Thyroid gland (tissue), 4 donors: ENCODE measurements at places on chromosomes 6 and 20. TPM values are rescaled to one million over a fixed set of nuclear protein-coding genes. Genes with fewer than 3 reads are reported as not detected.

The SRSF12 gene
- 2.4 TPM for total RNA-seq

DNA sequence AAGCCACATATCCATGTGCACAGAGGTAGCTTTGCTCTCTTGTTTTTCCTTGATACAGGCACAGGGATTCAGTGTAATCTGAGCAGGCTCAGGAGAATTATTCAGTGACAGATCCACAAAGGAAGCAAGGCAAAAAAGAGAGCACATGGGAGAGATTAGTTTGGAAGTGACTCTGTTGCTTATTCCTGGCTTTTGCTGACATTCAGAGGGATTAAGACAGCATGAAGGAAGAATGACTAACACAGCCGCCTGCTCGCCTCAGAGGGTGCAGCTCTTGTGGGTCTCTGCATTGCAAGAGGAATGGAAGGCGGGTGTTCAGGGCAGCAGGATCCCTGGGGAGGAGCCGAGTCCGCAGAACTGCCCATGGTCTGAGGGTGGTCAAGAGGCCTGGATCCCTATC is 203.4 kb upstream of the KCNQ5 start:
- DNase-seq, result no peak

DNA sequence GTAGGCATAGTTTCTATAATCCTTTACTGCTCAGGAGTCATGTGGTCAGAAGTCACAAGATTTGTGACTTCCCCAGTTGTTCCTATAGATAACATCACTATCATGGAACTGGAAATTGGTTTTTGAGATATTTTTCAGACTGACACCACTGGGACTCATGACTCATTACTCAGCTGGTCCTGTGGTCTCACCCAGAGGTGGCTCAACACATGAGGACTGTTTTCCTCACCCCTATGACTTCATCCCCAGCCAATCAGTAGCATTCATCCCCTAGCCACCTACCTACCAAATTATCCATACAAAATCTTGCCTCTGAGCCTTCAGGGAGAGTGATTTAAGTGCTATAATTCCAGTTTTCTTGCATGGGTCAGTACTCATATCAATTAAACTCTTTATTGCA is 1217.7 kb downstream of the EPHA7 start:
- DNase-seq, result no peak

DNA sequence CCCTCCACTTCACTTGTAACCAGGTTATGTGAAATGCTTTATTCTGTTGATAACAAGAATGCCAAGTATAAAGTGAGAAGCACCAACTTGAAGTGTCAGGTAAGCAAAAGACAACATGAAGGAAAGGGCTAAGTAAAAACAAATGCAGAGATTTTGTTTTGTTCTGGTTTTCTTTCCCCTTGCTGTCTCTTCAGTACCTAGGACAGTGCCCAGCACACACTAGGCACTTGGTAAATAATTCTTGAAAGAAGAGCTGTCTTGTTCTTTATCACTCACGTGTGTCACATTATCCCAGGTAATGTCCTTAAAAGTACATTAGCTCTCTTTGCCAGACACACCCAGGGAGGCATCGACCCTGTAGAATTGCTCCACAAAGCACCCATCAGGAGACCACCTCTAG is 350.0 kb upstream of the IRAK1BP1 start:
- no peak for DNase-seq

DNA sequence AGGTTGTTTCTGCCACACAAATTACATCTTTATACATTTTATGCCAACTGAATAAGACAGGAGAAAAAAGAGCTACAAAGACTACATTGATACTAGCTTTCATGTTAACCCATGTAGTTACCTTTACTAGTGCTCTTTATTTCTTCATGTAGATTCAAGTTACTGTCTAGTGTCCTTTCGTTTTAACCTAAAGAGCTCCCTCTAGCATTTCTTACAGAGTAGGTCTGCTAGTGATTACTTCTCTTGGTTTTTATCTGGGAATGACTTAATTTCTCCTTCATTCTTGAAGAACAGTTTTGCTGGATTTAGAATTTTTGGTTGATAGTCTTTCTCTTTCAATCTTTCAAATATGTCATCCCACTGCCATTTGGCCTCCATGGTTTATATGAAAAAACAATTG is 21.2 kb upstream of the NOP56 start:
- DNase-seq, result no peak

The RIPOR3 gene
- 9.3 TPM for total RNA-seq

DNA sequence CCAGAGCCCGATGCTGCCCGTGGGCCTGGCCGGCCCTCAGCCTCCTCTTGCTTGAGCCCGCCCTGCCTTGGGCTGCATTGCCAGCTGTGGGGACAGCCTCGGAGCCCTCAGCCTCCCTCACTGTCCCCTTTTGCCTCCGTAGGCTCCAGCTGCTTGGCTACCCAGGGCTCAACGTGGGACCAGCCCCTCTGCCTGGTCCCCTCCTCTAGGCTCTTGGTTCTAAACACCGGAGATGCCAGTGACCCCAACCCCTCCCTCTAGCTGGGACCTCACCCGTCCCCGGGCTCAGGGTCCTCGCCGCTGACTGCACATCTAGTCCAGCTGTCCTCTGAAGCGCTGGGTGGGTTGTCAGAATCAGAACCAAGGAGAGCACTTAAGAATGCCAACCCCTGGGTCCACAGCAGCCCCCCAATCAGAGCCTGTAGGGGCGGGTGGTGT is 345.2 kb downstream of the ZFAND3 start:
- no peak for DNase-seq

DNA sequence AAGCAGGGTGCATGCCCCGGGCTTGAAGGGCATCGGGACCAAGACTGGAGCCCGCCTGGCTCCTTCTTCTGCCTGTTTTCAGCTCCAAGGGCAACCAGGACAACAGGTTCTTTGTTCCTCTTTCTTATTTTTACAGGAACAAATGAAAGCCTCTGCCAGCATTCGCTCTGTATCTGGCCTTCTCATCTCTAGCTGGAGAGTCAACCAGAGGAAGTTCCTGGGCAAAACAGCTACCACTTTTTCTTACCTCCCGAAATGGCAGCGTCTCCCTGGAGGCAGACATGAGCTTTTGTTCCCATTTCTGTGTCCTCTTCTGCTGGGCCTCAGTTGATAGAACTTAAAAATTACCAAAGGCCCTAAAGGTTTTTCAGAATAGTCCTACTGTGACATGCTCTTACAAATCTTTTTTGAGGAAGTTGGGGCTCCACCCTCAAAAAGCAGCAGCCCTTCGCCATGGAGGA is 74.1 kb upstream of the NAA20 start:
- peak; percentile 55 for DNase-seq

- no peak for DNase-seq
Observed at GRCh38 chr6:35698858-35699257, 10.1 kb upstream of the FKBP5 start.

DNA sequence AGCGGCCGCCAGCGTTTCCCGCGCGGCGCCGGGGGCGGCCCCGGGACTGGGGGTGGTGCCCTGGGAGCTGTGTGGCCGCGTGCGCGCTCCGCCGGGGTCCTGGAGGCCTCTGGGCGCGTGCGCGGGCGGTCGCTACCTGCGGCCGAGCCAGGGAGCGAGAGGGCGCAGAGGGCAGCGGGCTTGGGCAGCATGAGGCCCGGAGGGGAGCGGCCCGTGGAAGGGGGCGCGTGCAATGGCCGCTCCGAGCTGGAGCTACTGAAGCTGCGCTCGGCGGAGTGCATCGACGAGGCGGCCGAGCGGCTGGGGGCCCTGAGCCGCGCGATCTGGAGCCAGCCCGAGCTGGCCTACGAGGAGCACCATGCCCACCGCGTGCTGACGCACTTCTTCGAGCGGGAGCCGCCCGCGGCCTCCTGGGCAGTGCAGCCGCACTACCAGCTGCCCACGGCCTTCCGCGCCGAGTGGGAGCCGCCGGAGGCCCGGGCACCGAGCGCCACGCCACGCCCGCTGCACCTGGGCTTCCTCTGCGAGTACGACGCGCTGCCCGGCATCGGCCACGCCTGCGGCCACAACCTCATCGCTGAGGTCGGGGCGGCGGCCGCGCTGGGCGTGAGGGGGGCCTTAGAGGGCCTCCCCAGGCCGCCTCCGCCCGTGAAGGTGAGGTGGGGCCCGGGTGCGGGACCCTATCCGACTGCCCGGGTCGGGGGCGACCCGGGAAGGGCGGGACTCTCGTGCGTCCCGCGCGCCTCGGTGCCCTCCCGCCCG is at the start of gene PM20D2:
TSS of gene PM20D2 (plus strand) at position 100 of the 762 bp plus-strand sequence. CDS start at position 190, 90 bp downstream.
- peak; percentile 78 for DNase-seq

DNA sequence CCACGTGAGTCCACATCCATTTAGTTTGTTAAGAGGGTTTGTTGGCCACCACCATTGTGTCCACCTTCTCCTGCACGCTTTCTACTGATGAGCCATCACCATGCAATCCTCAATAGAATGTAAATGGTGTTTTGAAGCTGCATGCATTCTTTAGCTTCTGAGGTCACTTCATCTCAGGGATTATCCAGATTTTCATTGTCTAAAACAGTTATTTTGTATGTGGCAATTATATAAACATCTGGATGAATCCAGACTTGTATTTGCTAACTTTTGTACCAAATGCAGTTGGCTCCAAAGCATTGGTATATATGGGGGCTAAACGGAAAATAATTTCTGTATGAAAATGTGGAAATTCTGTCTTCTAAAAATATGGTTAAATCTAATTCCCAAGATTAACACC is 231.2 kb upstream of the ARID1B start:
- no peak for DNase-seq

DNA sequence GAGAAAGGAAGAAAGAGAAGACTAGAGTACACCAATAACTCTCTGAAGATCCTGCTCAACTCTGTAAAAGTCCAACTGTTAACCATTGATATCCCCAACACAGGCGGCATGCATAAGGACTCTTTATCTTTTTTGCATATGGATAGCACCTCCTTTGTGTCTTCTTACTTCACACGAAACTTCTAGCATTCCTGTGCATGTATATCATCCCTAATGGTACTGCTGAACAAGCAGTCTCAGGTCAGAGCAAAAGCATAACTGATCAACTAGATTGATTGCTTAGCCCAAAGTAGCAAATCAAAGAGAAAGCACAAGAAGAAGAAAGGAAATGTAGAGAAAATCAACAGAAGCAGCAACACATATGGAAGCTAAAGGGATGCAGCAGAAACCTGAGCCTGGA is 234.4 kb downstream of the SYNE1 start:
- no peak for DNase-seq

The ZNF391 gene
- total RNA-seq, result 6.9 TPM

GRCh38 chr6:119348748-119349360 is 707 bp downstream of the MAN1A1 start:
- DNase-seq, result no peak

DNA sequence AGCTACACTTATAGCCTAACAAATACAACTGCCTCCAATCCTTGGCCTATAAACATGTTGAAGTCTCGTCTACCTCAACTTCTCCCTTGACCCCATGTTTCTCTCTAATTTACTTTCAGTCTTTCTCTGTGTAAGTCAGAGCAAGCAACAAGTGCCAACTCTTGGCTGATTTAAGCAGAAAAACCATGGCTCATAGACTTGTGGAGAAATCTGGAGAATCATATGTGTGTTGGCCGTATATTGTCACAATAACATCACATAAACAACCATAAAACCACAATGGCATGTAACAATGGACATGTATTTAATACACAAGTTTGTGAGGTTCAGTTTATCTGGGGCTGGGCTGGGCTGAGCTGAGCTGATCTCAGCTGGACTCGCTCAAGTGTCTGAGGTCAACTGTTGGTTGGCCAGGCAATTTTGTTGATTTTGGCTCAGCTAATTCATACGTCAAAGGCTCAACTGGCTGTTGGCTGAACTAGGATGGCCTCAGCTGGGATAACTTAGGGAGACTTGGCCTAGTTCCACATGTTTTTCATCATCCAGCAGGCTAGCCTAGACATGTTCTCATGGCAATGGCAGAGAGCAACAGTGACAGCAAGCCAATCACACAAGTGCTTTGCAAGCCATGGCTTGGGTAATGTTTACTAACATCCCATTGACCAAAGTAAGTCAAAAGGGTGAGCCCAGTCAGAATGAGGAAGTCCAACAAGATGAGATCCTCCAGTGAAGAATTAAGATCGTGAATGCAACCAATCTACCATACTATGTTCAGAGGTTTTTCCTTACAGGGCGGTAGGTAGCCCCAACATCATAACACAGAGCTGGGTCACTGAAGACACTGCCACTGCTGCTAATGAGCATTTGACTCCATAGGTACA is 12.9 kb upstream of the TBC1D22B start:
- peak; percentile 88 for DNase-seq

- peak; percentile 66 for DNase-seq
Observed at GRCh38 chr6:69866770-69867638, 648 bp downstream of the COL19A1 start.

DNA sequence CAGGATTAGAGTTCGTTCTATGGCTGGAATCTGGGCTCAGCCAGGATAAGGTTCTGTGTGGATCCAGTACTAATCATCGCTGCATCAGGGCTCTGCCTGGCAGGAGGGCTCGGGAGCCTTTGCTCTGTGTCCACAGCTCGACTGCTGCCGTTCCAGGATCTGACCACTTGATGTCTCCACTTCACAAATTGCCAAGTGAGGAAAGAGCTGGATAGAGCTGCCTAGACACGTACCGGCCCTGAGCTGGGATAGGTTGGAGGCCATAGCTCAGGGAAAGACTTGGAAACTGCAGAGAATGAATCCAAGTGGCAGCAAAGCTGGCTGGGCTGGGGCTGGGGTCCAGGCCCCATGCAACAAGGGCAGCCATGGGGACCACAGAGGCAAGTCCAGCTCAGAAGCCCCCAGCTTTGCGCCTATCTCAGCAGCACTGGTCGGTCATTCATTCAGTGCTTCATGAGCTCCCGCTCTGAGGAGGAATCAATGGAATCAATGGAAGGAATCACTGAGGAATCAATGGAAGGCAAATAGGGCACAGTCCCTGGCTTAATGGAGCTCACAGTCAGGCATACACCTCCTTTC is 38.0 kb upstream of the TOP1 start:
- DNase-seq, result peak; percentile 84

DNA sequence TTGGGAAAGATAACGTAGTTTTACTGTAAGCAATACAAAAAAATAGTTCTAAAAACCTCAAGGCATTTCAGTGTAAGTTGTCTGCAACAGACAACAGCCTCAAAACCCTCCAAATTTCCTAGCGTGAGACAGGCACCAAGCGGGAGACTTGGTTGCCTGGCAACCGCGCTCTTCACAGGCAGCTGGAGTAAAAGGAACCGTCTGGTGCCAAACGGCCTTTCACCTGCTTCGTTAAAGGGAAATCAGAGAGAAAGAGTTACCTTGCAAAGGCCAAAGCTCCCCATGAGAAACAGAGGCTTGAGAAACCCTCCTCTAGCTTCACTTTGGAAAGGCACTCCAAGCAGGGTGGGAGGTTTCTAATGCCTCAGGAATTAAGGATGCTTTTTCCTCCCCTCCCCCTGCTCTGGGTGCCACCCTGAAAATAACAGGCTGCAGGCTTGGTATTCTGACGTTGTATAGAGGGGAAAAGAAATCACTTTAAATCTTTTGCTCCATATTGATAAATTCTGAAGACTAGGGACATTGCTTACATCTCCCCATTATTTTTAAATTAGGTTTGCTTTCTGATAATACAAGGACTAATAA is 129.7 kb upstream of the UFL1 start:
- DNase-seq, result peak; percentile 76
